ENCODE measurements at places on chromosomes 5 and 9. TPM values are rescaled to one million over a fixed set of nuclear protein-coding genes. Genes with fewer than 3 reads are reported as not detected.
A peak's percentile ranks its signal among the peaks of the same experiment; 100 is the strongest.

The TRIP13 gene
- 0.39 TPM for total RNA-seq

The TLX3 gene
- not detected for total RNA-seq

The ASB6 gene
- 23.4 TPM for total RNA-seq

The LRRC70 gene
- total RNA-seq = 7.5 TPM

The PCDHA7 gene
- total RNA-seq = 1.3 TPM

GRCh38 chr5:134932508-134932907 lies 27.6 kb downstream of the PCBD2 start:
- no peak overlapping the region for H3K4me3 ChIP-seq
- no peaks in the 10 kb centered on the region for H3K36me3 ChIP-seq
- H3K27ac ChIP-seq = no peak overlapping the region
- DNase-seq = no peak
- peaks cover 4% of the 10 kb centered on the region for H3K4me1 ChIP-seq

GRCh38 chr9:121987314-121987713 lies 105.8 kb downstream of the TTLL11 start:
- DNase-seq = no peak
- no peaks in the 10 kb centered on the region for H3K36me3 ChIP-seq
- H3K27me3 ChIP-seq = no peaks in the 10 kb centered on the region
- no peak overlapping the region for H3K27ac ChIP-seq
- no peak overlapping the region for H3K4me3 ChIP-seq

- no peak overlapping the region for H3K4me3 ChIP-seq
- DNase-seq = no peak
- no peaks in the 10 kb centered on the region for H3K36me3 ChIP-seq
Observed at GRCh38 chr9:36169708-36170107, 520 bp downstream of the CCIN start.

DNA sequence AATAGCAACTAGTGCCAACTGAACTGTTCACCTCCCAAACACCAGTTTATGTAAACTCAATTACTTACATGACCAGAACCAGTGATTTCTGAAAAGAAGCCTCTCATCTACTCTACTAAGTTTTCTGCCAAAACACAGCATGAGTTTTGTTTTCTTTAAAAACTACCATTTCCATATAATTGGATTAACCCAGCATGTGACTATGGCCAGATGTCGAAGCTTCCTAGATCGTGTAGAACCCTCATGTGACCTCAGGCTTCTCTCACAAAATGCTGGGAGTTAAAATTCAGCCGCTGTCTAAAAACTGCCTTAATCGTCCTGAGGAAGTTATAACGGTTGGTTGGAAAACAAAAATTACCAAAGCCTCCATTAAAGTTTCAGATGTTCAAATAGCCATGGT lies 303.5 kb downstream of the IRX1 start:
- H3K4me3 ChIP-seq = no peak overlapping the region
- no peaks in the 10 kb centered on the region for H3K4me1 ChIP-seq
- no peak for DNase-seq

DNA sequence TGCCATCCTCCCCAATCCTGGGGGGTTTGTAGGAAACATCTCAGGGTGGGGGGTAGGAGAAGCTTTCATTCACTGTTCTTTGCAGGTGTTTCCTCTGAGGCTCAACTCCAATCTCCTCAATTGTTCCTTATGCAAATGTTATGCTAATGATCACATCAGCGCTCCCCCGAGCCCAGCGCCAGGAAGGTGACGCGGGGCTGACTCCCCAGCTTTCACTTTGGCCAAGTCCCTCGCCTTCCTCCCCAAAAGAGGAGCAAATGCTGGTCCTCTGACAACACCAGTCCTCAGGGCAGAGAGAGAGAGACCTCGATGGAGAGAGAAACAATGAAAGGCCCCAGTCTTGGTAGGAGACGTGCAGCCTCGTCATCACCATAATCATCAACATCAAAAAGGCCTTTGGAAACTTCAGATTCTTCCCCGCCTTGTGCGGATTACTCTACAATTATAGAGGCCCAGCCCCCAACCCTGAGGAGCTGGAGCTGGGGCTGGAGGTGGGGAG lies 39.1 kb downstream of the PCDH1 start:
- no peak overlapping the region for H3K4me3 ChIP-seq
- H3K27ac ChIP-seq = peak overlapping the region; percentile 55
- H3K4me1 ChIP-seq = peaks cover 30% of the 10 kb centered on the region
- H3K36me3 ChIP-seq = no peaks in the 10 kb centered on the region

DNA sequence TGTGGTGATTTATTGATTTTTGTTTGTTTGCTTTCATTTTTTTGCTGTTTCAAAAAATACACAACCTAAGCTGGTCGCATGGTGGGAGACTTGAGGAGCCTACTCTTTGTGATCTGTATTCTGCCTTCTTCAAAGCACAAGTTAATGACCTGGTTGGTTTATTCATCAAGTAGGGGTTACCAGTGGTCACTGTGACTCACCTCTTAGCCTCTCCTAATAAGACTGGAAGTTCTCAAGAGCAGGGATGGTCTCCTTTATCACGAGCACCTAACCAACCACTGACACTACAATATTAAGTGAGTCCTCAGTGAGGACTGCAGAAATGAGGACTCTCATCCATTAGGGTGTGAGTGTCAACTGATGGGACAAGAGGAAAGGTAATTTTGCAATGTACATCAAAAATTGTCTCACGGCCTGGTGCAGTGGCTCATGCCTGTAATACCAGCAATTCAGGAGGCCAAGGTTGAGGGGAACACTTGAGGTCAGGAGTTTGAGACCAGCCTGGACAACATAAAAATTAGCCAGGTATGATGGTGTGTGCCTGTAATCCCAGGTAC lies 13.6 kb upstream of the MTMR12 start:
- H3K4me3 ChIP-seq = no peak overlapping the region
- no peaks in the 10 kb centered on the region for H3K4me1 ChIP-seq
- H3K36me3 ChIP-seq = no peaks in the 10 kb centered on the region
- no peaks in the 10 kb centered on the region for H3K27me3 ChIP-seq
- H3K27ac ChIP-seq = no peak overlapping the region
- DNase-seq = no peak
